Brain (organoid and tissue), 16 donors: ENCODE measurements at places on chromosomes 6 and 20.

- DNase-seq = peak; percentile 40
Measured at GRCh38 chr6:167996424-167997199, 859 bp upstream of the KIF25 start.

DNA sequence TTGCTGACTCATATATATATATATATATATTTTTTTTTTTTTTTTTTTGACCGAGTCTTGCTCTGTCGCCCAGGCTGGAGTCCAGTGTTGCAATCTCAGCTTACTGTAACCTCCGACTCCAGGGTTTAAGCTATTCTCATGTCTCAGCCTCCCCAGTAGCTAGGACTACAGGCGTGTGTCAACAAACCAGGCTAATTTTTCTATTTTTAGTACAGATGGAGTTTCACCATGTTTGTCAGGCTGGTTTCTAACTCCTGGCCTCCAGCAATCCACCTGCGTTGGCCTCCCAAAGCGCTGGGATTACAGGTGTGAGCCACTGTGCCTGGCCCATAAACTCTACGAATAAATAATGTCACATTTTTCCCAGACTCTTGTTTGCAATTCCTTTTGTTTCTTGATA, 4.8 kb downstream of the LRP11 start:
- no peak for DNase-seq

DNA sequence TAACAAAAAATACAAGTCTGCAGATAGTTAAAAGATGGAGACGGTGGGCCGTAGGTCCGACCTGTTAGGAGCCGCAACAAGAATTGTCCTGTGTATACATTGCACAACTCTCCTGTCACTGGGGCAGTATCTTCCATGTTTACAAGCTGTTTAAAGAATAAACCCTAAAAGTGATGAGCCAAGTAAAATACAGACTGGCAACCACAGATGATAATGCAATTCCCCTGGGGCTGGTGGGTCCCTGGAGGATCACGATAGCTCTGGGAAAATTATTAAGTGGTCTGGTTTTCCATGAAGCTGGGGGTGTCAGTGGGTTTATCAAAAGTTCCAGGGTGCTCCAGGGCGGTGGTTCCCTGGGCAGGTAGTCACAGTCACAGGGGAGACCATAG, 8.1 kb upstream of the FAM50B start:
- DNase-seq = no peak

GRCh38 chr6:133202610-133203343, 38.4 kb upstream of the EYA4 start:
- no peak for DNase-seq

DNA sequence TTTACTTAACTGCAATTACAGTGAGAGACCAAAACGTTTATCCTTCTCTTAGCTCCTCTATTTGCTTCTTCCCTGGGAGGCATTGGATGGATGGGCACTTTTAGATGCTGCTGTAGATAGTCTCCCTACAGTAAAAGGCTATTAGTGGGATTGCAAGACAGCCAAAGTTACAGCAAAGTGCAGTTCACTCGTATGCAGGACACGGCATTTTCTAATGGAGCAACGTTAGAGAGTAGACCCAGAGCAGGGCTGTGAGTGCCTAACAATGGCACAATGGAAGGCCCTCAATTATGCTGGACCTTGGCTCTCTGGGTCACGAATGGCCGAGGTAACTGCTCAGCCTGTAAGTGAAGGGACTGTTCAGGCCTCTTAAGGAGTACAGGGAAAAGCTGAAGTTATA, 605.8 kb upstream of the NOX3 start:
- no peak for DNase-seq

- DNase-seq = no peak
Measured at GRCh38 chr20:3165473-3166337, 6.0 kb upstream of the FASTKD5 start.

DNA sequence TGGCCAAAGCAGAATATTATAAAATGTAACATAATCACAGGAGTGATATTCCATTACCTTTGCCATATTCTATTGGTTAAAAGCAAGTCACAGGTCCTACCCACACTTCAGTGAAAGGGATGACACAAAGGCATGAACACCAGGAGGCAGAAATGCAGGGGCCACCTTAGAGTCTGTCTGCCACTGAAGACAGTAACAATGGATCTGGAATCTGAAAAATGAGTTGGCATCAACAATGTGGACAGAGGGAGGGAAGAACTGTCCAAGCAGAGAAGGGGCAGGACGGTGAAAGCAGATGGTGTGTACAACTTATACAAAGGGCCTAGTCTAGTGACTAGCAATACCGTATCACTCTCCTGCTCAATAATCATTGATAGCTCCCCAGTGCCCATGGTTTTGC, 6.6 kb upstream of the LPIN3 start:
- DNase-seq = no peak

GRCh38 chr20:46803123-46804020, 91.3 kb upstream of the EYA2 start:
- DNase-seq = no peak

GRCh38 chr6:137067399-137067798, 22.6 kb upstream of the IL20RA start:
- no peak for DNase-seq

- DNase-seq = peak; percentile 81
Measured at GRCh38 chr20:52312132-52312729, 120.7 kb upstream of the ZFP64 start.

DNA sequence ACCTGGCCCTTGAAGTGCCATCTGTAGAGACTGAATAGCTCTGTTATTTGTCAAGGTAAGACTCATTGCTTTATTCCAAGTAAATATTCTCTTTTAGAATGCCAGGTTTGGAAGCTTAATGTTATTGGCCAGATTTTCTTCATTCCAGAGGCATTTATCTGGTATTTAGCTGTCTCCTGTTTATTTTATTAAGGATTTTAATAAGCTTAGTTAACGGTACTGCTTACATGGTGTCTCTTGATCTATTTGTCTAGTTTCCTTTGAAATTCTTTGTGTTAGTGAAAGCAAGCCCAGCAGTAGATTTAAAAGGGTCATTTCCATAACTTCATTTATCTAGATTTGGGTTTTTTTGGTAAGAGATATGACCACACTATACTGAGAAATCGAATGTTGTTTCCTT, 7.7 kb downstream of the RALY start:
- DNase-seq = no peak

DNA sequence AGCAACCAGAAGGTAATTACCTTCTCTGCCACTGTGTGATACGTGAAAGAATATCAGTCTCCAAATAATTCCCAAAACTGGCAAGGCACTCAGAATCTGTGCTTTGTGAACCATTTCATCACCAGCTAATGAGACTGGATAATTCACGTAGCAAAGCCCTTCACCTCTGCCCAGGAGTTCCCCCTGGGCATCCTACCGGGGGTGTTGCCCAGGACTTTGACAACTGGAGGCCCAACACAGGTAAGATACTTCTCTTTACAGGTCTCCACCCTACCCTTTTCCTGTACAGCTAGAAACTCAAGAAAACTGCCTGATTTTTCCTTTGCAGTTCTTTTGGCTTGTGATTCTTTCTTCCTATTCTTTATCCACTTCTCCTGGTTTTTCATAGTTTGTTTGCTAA, 2.7 kb upstream of the CD24 start:
- DNase-seq = no peak

DNA sequence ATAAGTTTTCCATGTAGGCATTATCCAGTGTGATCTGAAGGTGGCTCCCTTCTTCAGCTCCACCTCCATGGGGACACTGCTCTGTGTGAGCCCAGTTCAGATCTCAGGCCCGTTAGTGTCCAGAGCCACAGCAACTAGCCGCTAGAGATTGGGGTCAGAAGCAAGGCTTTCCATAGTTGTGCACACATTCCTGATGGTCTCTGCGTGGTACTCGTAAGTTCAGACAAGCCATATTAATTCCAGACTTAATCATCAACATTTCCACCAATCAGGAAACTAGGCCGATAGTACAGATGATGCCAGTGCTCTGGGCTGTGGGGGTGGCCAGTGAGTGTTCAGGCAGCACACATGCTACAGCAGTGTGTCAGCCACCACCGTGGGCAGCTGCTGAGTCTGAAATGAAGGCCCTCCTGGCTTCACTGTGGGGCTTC, 17.5 kb upstream of the SYNCRIP start:
- no peak for DNase-seq

- no peak for DNase-seq
Measured at GRCh38 chr20:24040896-24041459, 52.4 kb upstream of the GGTLC1 start.

GRCh38 chr6:27126815-27127537, 120.5 kb upstream of the PRSS16 start:
- peak; percentile 85 for DNase-seq

GRCh38 chr6:43471399-43471798, 6.0 kb upstream of the TJAP1 start:
- no peak for DNase-seq

DNA sequence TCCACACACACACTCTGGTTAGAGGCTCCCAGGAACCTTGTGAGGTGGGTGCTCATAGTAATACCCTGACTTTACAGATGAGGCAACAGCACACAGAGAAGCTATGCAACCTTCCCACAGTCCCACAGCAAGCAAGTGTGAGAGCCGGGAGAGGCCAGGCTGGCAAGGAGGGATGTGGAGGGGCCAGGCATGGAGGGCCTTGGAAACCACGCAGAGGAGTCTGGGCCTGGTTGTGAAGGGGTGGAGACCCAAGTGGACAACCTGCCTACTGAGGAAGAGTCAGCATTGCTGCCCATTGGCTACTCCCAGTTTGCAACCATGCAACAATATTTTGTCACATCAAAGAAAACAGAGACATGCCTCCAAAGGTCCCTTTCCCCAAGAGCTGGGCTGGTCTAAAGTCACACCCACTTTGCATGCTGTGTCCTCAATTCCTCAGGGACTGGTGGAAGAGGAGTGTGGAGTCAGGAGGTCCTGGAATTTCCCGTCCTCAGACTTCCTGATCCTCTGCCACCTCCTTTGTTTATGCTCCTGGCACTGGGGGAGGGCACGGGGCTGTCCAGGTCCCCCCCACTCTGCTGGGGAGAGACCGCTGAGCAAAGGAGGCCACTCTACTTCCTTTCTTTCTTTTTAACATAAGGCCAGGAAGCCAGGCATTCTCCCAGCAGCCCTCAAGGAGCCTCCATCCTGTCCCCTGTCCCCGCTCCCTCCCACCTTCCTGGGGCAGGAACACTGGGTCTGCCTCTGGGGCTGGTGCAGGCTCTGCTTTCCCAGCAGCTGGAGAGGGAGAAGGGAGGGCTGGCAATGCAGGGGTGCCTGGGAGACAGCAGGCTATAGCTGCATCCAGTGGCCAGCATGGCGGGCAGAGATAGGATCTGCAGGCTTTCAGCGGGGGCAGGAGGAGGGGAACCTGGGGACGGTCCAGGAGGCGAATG, 68.3 kb downstream of the NOL4L start:
- DNase-seq = no peak

DNA sequence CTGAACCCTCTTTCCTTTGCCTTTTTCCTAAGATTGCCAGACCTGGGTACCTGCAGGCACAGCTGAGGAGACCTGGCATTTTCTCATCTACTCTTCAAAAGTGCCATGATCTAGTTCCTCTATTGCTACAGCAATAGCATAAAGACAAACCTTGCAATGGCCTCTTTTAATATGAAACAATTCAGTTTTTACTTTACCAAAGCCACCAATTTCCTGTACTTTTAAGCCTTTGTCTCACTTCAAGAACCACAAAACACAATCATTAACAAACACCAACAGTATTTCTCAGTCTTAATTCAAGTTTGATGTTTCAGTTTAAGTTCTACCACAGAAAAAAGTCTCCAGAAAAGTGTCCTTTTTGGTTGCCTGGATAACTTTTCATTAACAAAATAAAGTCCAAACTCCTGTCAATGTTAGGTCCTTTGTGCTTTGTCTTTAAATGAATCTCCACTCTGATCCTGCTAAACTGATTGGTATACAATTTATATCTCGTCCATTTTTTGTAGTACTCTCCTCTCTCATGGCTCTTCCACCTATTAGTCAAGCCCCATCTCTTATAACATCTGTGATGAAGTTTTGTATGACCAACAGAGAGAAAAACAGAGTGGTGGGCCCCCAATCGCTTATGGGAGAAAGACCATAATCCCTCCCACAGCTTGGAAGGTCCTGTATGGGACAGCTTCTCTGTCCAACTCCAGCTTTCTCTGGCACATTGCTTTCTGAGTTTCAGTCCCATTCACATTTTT, 50.5 kb upstream of the THEMIS start:
- DNase-seq = no peak

- DNase-seq = no peak
Measured at GRCh38 chr6:156634048-156634447, 143.1 kb upstream of the ARID1B start.

DNA sequence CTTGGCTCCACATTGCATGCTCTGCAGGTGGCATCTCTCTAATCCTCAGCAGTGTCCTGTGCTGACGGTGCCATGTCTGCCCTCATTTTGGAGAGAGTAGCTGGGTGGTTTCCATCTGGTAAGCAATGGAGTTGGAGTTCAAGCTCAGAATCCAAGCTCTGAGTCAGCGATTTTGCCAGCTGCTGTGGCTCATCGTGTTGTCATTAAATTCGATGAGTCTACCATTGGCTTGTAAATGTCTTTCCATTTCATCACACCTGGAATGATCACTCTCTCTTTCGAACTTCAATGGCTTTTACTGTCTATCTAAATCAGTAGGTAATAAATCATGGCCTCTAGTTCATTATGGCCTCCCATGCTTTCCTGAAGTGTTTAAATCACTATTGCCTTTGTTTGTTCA, 378.5 kb upstream of the TSHZ2 start:
- DNase-seq = no peak

DNA sequence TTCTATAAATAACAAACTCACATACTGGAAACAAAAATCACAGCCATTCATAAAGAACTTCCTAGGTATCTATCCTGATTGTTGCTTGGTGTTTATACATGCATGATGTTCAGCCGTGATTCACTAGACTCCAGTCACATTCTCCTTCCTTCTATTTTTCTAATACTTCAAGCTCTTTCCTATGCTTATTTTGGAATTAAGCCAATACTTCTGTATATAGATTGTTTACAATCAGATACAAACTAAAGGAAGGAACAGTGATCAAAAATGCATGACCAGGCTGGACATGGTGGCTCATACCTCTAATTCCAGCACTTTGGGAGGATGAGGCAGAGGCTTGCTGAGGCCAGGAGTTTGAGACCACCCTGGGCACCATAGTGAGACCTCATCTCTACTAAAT, 377.5 kb upstream of the IRAK1BP1 start:
- no peak for DNase-seq

- DNase-seq = no peak
Measured at GRCh38 chr6:106256201-106256968, 69.2 kb downstream of the ATG5 start.

DNA sequence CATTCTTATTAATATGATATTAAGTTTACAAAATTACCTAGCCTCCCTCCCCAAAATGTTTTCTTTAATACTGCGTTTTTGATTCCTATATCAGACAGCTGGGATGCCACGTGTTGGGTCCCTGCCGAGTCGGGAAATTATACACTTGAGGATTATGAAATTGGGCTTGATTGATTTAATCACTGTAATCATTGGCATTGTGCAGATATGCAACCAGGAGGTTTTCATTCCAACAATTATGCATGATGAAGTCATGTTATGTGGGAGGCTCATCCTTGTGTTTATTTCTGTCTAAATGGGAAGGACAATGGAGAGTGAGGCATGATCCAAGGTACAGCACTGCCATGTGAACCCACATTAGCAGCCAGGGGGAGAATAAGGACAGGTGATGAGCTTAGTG, 30.6 kb upstream of the RIPOR2 start:
- no peak for DNase-seq

- no peak for DNase-seq
Measured at GRCh38 chr20:48364688-48365421, 462.9 kb downstream of the PREX1 start.

- DNase-seq = no peak
Measured at GRCh38 chr6:5398530-5398929, 137.2 kb downstream of the FARS2 start.
